Upper lobe of left lung (tissue), 6 donors: ENCODE measurements at places on chromosomes 4 and X. TPM values are rescaled to one million over a fixed set of nuclear protein-coding genes. Genes with fewer than 3 reads are reported as not detected.

Gene MAGEC1
- not detected for total RNA-seq

- DNase-seq: peak; percentile 66
Measured at GRCh38 chrX:125205133-125205917, 114.3 kb upstream of the TEX13C start.

DNA sequence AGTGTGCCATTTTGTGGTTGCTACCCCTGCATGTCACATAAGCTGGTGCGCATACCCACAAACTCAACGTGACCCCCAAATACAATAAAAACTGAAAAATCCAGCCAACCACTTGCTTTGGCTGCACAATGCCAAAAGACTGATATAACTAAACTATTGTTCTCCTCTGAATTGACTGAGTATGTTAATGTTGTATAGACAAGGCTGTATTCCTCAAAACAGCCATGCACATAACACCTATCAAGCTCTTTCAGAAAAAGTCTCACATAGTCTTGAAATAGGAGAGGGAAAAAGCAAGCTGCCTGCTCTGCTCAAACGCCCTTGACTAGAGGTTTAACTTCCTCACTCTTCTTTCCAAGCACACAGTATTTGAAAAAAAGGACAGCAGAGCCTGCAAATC lies 126.4 kb upstream of the NOCT start:
- no peak for DNase-seq

DNA sequence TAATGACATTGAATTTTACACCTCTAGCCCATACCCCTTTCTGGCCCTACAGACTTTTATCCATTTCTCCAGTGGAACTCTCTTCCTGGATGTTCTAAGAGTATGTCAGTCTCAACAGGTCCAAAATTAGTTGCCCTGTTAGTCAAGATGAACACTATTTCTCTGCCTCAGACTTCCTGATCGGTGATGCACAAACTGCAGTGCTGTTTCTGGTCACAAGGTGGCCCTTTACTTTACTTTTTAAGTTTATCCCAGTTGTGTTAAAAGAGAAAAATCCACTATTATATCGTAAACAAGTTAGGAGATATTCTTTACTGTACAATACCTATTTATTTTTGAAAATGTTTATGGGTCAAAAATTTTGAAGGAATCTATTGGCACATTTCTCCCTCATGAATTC lies 13.1 kb downstream of the TCEAL7 start:
- no peak for DNase-seq

GRCh38 chr4:8836664-8837171 lies 34.9 kb downstream of the HMX1 start:
- peak; percentile 5 for DNase-seq

DNA sequence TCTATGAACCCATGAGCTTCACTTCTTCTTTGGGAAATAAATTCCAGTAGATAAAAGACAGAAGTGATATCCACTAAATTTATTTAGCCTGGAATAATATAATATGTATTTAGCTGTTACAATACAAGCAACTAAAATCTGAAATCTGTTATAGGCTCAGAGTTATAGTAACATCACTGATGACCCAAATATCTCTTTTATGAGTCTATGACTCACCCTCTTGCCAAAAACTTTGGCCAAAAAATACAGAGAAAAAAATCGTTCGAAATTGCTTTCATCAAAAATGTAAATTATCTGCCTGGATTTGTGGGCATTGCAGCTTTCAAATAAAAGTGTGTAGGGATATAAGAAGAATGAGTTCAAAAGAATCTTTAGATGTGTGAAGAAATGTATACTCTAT lies 89.4 kb upstream of the DKK2 start:
- no peak for DNase-seq

Gene GCNA
- 1.8 TPM for total RNA-seq

Gene BMP3
- 9.4 TPM for total RNA-seq

DNA sequence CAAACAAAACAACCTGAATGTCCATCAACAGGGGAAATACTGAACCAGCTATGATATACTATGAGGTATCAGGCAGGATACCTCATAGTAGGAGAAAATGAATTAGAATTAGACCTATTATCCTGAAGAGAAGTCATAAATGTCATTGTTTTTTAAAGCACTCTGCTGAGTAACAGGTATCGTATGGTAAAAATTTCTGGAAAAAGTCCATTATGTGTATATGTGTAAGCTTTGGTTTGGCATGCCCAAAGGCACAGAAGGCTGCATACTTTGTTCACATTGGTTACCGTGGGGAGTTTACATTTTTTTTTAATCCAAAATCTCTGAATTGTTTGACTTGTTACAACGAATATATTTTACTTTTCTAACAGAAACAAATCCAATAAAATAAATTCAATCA lies 70.5 kb downstream of the RPS3A start:
- no peak for DNase-seq

- DNase-seq: no peak
Measured at GRCh38 chr4:23171976-23172375, 479.2 kb downstream of the GBA3 start.

- DNase-seq: no peak
Measured at GRCh38 chr4:131054489-131055019, 1958.6 kb downstream of the C4orf33 start.

- no peak for DNase-seq
Measured at GRCh38 chrX:153336988-153337387, 3.0 kb downstream of the ZNF275 start.

Gene SATL1
- not detected for total RNA-seq

DNA sequence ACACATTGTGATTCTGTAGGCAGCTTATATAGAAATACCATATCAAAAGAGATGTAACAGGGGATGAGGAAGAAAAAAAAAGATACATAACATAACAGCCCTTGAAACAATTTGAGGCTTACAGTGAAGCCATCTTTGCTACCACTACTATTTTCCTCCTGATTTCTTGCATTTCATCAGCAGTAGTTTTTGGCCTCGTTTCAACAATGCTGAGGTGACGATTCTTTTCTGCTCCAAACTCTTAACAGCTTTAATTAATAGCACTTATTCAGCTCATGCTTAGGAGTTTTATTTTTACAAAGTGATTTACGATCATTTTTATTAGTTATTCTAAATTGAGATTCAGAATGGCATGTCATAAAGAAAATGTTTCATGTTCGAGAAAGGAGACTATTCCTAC lies 163.2 kb downstream of the DCK start:
- DNase-seq: no peak

Gene ADGRG4
- total RNA-seq: under 0.01 TPM
